ENCODE measurements at places on chromosomes 4 and X. TPM values are rescaled to one million over a fixed set of nuclear protein-coding genes. Genes with fewer than 3 reads are reported as not detected.

Gene S100P
- total RNA-seq, result not detected

Gene VCX3B
- total RNA-seq, result not detected

Gene KLHL34
- not detected for total RNA-seq

Gene CT45A2
- total RNA-seq, result not detected

Gene DOK7
- not detected for total RNA-seq

Gene ARSD
- 19.7 TPM for total RNA-seq

Gene FAM236C
- total RNA-seq, result not detected

Gene MAGEB16
- not detected for total RNA-seq

Gene SERPINA7
- total RNA-seq, result not detected

Gene ARHGAP24
- total RNA-seq, result 80.2 TPM

Gene PPP2R2C
- total RNA-seq, result 0.66 TPM
